CD8-positive, alpha-beta T cell (primary cell): ENCODE measurements at places on chromosomes 3 and 15.

- no peak for DNase-seq
Measured at GRCh38 chr15:34456658-34457057, 19.1 kb upstream of the GOLGA8A start.

DNA sequence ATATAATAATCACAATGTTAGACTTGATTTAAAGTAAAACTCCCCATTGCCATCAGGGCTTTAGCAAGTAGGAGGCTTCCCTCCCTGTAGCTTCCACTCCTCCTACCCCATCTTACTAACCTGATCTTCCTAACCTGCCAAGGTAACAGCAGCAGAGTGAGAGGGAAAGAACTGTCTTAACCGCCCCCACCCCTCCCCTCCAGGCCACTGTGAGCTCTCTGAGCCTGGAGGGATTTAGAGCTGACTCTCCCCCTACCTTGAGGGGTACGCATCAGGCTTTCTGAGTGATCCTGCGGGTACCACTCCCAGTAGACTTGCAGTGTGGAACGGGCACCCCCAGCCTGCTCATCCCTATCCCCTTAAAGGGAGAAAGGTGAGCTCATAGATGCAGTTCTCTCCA is 11.4 kb upstream of the PRSS50 start:
- DNase-seq = no peak

GRCh38 chr3:61518590-61518989 is 42.8 kb upstream of the PTPRG start:
- DNase-seq = no peak

GRCh38 chr15:78977591-78978347 is 32.9 kb upstream of the CTSH start:
- no peak for DNase-seq

- DNase-seq = no peak
Measured at GRCh38 chr15:55587321-55588069, 650 bp downstream of the PYGO1 start.

DNA sequence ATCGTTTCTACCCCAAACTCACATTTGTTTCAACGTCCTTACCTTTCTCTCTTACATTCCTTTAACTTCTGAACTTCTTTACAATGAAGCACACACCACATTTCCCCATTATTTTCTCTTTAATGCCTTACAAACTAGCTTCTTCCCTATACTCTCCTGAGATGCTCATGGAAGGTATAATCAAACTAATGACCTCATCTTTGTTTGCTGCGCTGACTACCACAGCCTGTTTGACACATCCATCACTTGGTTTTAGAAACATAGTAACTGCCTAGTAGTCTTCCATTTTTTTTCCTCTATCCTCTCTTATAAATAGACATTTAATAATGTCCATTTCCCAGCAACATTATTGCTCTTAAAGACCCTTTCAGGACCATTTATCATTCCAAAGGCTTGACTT is 230.5 kb upstream of the LRTM1 start:
- DNase-seq = no peak

GRCh38 chr3:55673764-55674163 is 186.7 kb upstream of the WNT5A start:
- no peak for DNase-seq
